NCI-H1105 treated with DMSO at 0.1 percent for 48 hours (cell line): ENCODE measurements at places on chromosomes 3 and 15.

GRCh38 chr3:127692501-127693335 is 20.0 kb downstream of the ABTB1 start:
- DNase-seq, result no peak

DNA sequence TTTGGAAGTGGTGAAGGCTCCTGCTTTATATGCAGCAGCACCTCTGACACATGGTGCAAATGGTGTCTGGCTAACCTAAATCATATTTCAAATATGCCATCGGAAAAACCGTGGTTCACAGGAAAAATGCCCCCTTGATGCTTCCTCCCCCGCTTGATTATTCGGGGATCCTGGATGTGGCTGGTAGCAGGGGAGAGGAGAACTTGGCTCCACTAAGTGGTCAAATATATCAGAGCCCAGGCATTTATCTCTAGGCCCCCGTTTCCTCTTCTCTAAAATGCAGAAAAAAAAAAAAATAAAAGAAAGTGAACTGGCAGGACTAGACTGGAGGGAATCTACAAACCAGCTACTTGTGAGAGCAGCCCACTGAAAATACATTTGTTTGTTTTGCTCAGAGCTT is 18.2 kb upstream of the ATP2B2 start:
- no peak for DNase-seq

DNA sequence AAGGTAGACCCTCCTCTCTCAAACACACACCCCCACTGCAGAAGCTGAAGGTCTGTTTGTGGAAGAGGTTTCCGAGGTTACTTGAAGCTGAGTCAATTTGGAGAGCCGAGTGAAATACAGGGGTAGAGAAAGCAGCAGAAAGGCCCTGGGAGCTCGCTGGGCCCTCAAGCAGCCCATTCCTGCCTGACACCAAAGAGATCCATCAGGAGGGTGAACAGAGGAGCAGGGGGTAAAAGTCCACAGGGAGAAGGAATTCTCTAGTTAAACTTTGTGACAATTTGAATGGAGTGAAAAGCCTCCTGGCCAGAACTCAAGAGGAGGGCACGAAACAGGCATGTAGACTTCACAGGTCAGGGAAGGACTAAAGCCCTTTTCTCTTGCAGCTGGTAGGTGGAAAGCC is 13.6 kb upstream of the SLC27A2 start:
- DNase-seq, result no peak

DNA sequence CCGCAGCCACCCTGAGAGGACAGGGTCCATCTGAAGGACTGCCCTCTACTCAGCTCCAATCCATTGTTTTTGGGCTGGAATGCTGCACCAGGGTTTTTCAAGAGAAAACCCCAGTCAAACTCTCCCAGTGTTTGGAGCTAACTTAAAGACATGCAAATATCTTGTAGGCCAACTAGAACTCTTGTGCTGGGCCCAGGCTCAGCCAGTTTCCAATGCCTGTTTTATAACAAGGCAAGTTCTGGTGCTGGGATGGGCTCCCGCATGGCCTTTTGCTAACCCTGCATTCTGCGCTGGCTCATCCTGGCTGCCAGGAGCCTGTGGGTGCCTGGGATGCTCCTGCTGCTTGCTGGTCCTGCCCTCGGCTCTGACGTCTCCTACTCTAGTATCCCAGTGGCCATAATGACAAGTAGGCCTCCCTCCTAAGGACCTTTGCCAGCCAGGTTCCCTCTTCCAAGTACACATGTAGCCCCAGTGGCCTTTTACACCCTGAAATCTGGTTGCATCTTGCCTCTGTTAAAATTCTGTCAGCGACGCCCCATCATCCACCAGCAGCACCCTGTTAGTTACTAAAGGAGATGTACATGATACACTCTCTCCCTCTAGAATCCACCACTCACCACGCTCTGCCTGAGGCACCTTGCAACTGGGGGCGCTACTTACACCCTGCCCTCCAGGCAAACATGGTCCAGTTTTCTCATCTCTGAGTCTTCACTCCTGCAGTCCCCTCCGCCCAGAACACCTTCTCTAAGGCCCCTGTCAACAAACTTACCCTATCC is 30.5 kb upstream of the RAB6B start:
- no peak for DNase-seq

DNA sequence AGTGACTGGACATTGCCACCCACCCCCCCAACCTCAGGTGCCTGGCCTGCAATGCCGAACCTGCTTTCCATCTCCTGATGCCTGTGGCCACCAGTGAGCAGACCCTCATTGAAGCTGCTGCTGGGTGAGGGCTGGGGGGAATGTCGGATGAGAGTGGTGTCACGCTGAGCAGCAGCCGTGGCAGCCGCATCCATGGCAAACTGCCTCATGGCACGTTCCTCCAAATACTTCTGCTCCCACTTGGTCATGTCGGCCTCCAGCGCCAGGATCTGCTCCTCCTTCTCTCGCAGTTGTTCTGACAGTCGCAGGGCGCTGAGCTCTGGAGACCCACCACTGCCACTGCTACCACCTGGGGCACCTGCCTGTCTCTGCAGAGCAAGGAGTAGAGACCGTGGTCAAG is 14.2 kb downstream of the AMOTL2 start:
- no peak for DNase-seq

- peak; percentile 1 for DNase-seq
Measured at GRCh38 chr3:51773529-51774056, 5.4 kb downstream of the IQCF6 start.

DNA sequence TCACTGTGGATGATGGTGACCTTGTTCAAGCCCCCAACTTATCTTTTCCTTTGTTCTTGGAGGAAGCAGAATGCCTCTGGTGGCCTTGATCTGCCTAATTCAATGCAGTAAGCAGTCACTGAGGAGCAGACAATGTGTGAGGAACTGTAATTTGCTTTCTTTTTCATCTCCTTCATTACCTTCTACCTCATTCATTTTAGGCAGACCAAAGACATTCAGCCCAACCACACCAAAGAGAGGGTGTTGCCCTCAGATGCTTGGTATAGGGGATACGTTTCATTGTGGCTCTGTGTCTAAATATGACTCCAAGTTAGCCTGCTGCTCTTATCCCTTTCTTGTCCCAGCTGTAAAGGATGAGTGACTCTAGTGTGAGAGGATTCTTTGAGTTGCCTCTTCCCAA is 15.3 kb downstream of the EXOSC7 start:
- no peak for DNase-seq

DNA sequence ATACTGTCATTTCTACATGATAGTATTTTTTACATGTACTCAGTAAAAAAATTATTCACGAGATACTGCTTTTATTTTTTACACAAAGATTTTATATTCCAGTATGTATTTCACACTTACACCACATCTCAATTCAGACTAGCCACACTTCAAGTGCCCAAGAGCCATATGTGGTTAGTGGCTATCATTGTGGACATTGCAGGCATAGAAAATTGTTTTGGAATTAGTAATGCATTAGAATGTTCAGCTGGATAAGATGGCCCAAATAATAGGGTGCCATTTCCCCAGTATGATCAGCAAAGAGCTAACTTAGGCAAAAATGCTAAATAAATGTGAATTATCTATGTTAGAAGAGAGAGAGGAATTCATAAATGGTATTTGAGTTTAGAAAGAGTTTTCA is 203.8 kb upstream of the MCTP2 start:
- no peak for DNase-seq

GRCh38 chr3:179589143-179589542 is 15.3 kb downstream of the MRPL47 start:
- DNase-seq, result no peak

- DNase-seq, result no peak
Measured at GRCh38 chr3:123621850-123622189, 37.0 kb upstream of the HACD2 start.

DNA sequence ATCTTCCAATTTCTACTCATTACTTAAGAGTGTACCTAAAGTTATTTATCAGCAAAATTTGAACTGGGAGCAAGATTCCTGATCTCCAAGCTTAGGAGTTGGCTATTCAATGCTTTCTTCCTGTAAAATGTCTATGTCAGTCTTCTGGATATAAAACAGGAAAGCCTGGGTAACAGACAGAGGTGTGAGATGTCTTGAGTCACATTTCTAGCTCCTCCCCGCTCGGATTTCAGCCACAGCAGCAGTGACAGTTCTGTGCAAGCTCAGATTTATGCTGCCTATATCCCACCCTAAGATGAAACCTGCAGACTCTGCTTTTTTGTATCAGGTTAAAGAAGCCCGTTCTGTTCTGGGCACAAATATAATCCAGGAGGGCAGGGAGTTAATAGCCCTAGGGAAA is 2.1 kb upstream of the ARMC8 start:
- no peak for DNase-seq
